Midbrain (tissue), 1 donor: ENCODE measurements at places on chromosomes 6 and 20.

GRCh38 chr20:2385496-2385895 lies 4.8 kb downstream of the TGM6 start:
- DNase-seq, result no peak

GRCh38 chr6:152348116-152348515 lies 289.0 kb downstream of the SYNE1 start:
- DNase-seq, result no peak

DNA sequence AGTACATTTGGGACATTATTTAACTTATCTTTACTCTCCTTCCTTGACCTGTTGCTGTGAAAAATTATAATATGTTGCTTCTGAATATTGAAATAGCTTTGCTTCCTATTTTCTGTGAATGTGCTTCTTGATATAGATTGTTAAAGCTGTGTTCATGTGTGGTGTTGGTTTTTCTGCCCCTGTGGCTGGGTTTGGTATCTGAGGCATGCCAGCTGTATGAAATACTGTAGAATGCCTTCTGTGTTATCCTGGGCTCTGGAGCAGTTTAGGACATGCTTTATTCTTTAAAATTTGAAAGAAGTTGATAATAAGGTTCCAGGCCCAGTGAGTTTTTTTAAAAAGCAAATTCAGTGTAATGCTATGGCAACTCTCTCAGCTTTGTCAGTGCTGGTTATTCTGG lies 71.7 kb downstream of the HIVEP1 start:
- DNase-seq, result no peak

DNA sequence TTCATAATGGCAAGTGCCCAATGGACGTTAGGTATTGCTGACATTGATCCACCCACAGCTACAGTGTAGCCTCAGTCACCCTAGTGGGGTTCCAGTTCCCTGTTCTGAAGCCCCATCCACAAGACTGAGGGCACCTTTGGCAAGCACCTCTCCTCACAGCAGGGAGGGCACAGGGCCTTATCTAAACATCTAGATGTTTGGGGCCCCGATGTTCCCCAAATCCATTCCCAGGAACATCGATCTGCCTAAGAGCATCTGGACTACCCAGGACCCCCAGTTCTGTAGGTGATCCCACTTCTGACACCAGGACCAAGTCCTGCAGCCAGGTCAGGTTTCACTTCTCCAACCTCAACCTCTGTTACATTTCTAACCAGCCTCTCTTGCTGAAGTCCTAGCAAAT lies 10.6 kb downstream of the APCDD1L start:
- DNase-seq, result no peak

DNA sequence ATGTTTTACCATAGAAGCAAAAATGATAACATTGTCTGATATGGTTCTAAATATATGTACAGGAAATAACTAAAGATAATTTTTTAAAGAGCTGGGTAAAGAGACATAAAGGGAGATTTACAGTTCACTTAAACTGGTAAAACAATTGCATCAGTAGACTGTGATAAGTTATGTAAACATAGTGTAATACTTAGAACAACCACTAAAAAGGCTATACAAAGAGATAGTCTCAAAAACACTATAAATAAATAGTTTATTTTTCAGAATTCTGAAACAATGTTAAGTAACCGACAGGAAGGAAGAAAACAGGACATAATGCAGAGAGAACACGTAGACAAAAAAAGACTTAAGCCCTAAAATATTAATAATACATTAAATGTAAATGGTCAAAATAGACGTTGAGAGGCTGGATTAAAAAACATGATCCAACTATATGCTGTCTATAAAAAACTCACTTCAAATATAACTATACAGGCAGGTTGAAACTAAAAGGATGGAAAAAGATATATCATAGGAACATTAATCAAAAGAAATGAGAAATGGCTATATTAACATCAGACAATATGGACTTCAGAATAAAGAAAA lies 32.7 kb upstream of the ATXN1 start:
- no peak for DNase-seq

DNA sequence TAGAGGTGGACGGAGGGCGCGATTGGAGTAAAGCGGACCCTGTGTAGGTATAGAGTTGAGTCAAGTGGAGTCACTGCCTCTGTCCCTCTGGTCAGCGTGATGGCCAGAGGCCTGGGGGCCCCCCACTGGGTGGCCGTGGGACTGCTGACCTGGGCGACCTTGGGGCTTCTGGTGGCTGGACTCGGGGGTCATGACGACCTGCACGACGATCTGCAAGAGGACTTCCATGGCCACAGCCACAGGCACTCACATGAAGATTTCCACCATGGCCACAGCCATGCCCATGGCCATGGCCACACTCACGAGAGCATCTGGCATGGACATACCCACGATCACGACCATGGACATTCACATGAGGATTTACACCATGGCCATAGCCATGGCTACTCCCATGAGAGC lies 479 bp downstream of the SLC39A7 start:
- DNase-seq, result no peak

GRCh38 chr20:49608752-49609670 lies 41.1 kb upstream of the PTGIS start:
- DNase-seq, result peak; percentile 35

DNA sequence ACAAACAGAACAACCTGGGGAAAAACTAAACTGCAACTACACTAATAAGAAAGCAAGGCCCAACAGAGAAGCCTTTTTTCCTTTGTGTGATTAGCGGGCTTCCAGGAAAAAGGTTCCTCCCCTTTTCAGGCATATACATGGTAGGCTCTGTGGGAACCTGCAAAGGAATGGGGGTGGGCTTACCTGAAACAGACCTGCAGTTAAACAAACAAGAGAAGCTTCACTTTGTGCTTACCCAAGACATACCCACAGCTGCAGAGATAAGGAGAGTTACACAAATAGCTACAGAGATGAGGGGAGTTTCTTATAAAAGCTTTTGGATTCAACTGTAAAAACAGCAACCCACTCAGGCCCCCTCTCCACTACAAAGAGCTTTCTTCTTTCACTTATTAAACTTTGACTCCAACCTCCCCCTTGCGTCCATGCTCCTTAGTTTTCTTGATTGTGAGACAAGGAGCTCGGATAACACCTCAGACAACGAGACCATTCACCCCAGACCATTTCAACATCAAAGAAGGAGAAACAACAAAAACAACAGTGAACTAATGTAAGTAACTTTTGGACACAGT lies 30.9 kb downstream of the RNF146 start:
- DNase-seq, result no peak

GRCh38 chr20:11350126-11351005 lies 567.3 kb upstream of the BTBD3 start:
- DNase-seq, result no peak

DNA sequence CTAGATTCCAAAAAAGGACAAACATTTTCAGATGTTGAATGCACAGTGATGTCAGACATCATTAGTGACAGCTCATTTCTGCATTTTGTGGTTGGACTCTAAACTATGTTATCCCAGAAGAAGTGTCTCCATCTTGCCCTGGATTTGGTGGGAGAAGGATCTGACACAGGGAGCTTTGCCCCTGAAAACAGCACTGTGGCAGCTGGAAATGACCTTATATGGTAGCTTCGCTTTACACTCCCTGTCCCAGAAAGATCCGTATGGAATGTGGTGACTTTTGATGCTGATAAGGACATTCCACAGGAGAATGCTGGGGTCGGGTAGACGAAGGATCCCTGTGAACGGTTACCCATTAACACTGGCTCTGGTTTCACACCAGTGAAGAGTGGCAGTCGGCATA lies 87.2 kb upstream of the EDN1 start:
- DNase-seq, result no peak

GRCh38 chr20:45833883-45834796 lies 541 bp downstream of the SNX21 start:
- peak; percentile 67 for DNase-seq

DNA sequence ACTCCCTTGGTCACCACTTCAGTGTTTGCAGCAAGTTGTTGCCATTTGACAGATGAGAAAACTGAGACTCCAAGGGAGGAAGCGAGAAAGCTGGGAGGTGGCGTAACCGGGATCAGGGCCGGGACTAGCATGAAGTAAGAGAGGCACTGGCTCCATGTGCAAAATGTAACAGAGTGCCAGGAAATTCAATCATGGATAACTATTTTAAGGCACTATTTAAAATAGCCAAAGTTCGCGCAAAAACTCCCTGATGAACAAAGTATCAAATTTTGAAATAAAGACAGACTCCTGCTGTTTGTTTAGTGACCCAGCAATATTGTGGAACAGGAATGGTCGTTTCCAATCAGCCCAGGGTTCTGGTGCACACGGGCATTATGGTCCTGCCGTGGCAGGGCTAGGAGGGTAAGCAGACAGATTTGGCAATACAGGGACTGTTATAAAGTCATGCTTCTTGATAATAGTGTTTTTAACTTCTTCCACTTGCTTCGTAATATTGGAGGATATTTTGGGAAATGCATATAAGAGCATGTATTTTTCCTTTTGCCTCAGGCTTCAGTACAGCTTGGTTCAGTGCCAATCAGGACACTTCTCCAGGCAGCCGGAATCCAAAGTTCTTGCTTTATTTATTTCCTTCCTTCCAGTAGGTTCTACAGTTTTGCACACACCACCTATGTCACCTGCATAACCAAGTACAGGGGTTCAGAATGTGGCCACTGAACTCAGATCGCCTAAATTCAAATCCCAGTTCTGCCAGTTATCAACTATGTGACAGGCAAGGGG lies 141.6 kb downstream of the EYA2 start:
- DNase-seq, result no peak

DNA sequence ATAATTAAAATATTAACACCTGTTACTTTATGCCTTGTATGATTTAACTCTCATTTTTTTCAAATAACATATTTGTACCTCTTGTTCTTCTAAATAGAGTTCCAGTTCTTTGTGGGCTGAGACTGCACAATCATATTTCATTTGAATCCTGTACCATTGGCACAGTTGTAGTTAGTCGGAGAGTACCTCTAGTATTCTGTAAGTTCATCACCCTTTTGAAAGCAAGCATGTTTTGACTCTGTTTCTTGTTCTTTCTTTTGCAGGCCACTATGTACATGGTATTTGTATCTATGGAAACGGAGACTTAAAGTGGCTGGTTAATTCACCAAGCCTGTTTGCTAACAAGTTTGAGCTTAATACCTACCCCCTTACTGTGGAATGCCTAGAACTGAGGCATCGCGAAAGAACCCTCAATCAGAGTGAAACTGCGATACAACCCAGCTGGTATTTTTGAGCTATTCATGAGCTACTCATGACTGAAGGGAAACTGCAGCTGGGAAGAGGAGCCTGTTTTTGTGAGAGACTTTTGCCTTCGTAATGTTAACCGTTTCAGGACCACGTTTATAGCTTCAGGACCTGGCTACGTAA lies 68.2 kb downstream of the C6orf52 start:
- no peak for DNase-seq

DNA sequence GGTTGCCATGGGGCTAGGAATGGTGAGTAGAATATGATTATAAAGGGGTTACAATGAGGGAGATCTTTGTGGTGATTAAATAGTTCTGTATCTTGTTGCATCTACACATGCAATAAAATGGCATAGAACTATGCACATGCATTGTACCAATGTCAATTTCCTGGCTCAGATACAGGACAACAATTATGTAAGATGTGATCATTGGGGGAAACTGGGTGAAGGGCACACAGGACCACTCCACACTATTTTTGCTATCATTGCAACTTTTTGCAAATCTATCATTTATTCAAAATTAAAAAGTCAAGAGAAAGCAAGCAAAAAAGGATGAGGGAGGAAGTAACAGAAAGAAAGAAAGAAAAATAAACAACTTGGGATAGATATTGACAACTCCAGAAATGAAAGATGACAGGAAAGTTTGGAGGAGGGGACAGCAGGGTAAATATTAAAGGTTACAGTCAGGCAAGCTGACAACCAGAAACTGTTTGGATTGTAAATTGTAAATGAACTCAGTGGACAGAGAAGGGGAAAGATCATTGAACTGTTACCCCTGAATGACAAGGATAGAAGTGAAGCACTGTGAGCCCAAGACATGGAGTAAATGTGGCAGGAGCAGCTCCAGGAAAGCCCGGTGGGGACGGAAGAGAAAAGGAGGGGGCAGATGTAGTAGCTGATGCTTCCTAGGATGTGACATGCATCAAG lies 499.6 kb upstream of the JARID2 start:
- no peak for DNase-seq

DNA sequence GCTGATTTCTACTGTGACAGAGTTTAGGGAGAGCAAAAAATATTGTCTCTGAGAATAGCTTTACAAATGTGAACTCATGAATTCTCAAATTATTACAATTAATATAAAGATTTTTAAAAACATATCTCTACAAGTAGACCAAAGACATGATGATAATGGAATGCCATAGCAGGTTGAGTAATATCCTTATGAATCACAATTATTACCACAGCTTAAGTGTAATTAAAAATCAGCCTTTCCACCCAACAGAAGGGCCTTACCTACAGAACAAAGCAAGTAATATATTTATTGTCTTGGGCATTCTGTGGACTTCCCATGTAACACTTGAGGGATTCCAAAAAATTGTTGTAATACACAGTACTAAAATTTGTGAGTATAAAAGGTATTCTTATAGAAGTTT lies 1099.6 kb upstream of the GJE1 start:
- no peak for DNase-seq

GRCh38 chr20:50577175-50578018 lies 67.2 kb downstream of the PTPN1 start:
- no peak for DNase-seq

DNA sequence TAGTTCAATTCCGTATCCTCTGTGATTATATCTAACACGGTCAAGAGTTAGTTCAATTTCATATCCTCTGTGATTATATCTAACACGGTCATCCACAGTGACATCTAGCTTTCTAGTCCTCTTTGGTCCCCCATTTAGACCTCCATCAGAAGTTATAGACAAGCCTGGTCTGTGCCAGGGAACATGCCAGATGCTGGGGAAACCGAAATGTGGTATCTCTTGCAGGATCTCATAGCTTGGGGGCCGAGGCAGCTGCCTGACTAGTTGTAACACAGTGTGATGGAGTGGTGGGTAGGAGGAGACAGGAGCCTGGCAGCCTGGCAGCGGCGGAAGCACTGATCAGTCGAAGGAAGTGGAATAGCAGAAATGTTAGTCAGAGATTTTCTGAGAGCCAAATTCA lies 13.8 kb upstream of the SMOC2 start:
- no peak for DNase-seq

DNA sequence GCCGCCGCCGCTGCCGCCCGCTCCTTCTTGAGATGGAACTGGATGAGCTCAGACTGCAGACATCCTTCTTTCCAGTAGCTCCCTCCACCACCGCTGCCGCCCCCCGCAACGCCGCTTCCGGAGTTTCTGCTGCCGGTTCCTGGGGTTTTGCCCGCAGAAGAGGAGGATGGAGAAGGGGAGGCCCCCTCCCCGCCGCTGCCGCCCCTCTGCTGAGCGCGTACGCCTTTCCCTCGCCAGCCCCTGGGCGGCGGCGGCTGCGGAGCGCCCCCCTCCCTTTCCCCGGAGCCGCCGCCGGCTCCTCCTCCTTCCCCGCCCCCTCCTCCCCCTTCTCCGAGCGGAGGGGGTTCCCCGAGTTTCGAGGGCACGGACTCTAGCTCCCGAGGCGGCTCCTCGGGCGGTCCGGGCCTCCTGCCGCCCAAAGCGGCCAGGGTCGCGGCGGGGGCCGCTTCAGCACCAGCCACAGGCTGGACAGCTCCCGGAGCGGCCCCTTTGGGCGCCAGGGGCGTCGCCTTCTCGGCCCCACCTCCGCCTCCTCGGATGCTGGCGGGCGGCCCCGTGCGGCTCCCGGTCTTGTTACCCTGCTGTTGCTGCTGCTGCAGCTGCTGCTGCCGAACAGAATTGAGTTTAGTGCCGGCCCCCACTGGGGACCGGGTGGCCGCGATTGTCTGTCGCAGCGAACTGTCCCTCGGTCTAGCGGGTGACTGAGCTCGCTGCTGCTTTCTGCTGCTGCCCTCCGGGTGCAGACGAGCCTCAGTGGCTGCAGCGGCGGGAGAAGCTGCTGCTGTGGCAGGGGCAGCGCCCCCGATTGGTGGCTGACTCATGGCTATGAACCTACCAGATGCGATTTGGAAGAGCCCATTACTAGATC lies 3.1 kb downstream of the MTCL3 start:
- DNase-seq, result peak; percentile 83
